ENCODE measurements at places on chromosomes 6 and 20. TPM values are rescaled to one million over a fixed set of nuclear protein-coding genes. Genes with fewer than 3 reads are reported as not detected.

- H3K27ac ChIP-seq, result no peak overlapping the region
- no peaks in the 10 kb centered on the region for H3K27me3 ChIP-seq
- H3K4me3 ChIP-seq, result no peak overlapping the region
- no peaks in the 10 kb centered on the region for H3K4me1 ChIP-seq
- no peaks in the 10 kb centered on the region for H3K36me3 ChIP-seq
These were observed 101.8 kb downstream of the KLHL32 start for GRCh38 chr6:97026298-97026697.

GRCh38 chr6:53347921-53348370 lies 804 bp downstream of the ELOVL5 start:
- H3K4me3 ChIP-seq, result peak overlapping the region; percentile 90
- peaks cover 25% of the 10 kb centered on the region for H3K4me1 ChIP-seq
- no peaks in the 10 kb centered on the region for H3K36me3 ChIP-seq
- H3K27ac ChIP-seq, result peak overlapping the region; percentile 98
- DNase-seq, result peak; percentile 88

Gene PPP1R16B
- total RNA-seq, result 7.9 TPM

DNA sequence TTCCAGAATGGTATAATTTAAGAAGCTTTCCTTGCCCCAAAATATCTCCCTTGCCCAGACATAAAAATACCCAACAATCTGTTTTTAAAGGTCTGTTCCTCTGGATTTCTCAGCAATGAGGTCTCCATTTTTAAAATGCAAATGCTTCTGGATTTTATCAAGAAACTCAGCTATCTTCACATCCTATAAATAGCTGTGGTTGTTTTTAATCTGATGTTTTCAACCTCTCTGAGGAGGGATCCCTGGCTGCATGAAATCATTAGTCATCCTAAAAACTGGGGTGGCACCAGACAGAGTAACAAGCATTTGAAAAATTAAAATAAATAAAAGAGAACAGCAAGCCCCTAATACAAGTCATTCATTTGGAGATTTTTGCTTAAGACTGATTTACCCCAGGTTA lies 168.5 kb upstream of the ID4 start:
- no peak overlapping the region for H3K4me3 ChIP-seq
- no peaks in the 10 kb centered on the region for H3K27me3 ChIP-seq

Gene LY6G5B
- total RNA-seq, result 11.8 TPM

Gene DNMT3B
- total RNA-seq, result 2.2 TPM

Gene HNF4A
- total RNA-seq, result not detected

GRCh38 chr6:52570291-52570700 lies 6.6 kb downstream of the TRAM2 start:
- no peak overlapping the region for H3K4me3 ChIP-seq
- H3K27ac ChIP-seq, result peak overlapping the region; percentile 71
- no peaks in the 10 kb centered on the region for H3K36me3 ChIP-seq
- no peaks in the 10 kb centered on the region for H3K27me3 ChIP-seq
- DNase-seq, result peak; percentile 91

Gene HACE1
- total RNA-seq, result 16.6 TPM

GRCh38 chr6:138032571-138032970 lies 74.6 kb downstream of the PERP start:
- no peak overlapping the region for H3K4me3 ChIP-seq
- H3K27ac ChIP-seq, result no peak overlapping the region
- no peaks in the 10 kb centered on the region for H3K27me3 ChIP-seq

DNA sequence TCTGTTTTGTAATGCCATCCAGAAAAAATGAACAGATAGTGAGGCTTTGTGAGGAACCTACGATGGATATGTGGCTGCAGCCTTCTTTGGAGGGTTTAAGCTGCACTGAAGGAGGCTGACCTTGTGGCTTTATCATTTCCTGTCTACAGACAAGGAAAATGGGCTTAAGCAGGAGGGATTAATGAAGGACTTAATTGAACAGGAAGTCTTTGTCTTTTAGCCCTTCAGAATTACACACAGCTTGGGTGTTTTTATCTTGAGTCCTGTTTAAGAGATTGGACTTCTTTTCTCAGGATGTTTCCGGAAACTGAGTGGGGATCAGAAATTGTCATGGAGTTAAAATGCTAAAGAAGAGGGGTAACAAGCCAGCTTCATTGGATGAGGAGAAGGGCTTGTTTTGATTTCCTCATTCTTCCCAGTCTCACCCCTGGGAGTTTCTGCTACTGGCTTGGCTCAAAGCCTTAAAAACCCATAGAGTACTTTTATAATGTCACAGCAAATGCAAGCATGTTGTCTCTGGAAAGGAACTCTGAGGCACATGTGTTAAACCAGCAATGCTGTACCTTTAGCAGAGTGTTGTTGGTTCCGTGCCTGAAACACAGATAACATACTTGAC lies 193.6 kb downstream of the JARID2 start:
- H3K36me3 ChIP-seq, result no peaks in the 10 kb centered on the region
- H3K4me3 ChIP-seq, result no peak overlapping the region
- H3K4me1 ChIP-seq, result peaks cover 20% of the 10 kb centered on the region
- H3K27ac ChIP-seq, result no peak overlapping the region
- DNase-seq, result no peak

Measured in thyroid gland (tissue), 4 donors.